ENCODE measurements at places on chromosomes 13 and 19.
A peak's percentile ranks its signal among the peaks of the same experiment; 100 is the strongest.

GRCh38 chr13:42653679-42654078 lies 79.7 kb downstream of the TNFSF11 start:
- no peak for DNase-seq

DNA sequence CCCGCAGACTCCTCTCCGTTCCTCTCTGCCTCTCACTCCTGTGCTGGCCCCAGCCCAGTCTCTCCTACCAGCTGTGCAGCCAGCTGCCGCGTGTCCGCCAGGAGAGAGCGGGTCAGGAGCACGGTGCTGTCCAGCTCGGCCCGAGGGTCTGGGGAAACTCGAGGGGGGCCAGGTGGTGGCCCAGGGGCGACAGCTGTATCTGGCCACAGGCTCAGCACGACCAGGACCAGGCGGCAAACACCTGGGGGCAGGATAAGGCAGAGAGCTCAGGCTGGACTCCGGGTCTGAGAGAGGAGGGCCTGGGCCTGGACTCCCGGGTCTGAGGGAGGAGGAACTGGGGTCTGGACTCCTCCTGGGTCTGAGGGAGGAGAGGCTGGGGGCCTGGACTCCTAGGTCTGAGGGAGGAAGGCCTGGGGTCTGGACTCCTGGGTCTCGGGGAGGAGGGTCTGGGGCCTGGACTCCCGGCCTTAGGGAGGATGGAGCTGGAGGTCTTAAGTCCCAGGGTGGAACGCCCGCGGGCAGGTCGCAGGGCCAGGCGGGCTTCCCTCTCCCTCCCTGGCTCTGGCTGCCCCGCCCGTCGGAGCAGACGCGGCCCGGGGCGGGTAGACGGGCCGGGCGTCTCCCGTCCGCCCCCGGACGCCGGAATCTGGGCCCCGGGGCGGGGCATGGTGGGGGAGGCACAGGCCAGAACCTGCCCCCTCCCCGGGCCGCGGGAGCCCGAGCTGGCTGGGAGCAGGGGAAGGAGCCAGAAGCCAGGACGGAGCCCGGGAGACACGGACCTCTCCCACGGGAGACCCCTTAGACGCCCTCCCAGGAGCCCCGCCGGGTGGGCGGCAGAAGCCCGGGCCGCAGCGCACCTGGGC lies 1.3 kb downstream of the IL11 start:
- no peak for DNase-seq

DNA sequence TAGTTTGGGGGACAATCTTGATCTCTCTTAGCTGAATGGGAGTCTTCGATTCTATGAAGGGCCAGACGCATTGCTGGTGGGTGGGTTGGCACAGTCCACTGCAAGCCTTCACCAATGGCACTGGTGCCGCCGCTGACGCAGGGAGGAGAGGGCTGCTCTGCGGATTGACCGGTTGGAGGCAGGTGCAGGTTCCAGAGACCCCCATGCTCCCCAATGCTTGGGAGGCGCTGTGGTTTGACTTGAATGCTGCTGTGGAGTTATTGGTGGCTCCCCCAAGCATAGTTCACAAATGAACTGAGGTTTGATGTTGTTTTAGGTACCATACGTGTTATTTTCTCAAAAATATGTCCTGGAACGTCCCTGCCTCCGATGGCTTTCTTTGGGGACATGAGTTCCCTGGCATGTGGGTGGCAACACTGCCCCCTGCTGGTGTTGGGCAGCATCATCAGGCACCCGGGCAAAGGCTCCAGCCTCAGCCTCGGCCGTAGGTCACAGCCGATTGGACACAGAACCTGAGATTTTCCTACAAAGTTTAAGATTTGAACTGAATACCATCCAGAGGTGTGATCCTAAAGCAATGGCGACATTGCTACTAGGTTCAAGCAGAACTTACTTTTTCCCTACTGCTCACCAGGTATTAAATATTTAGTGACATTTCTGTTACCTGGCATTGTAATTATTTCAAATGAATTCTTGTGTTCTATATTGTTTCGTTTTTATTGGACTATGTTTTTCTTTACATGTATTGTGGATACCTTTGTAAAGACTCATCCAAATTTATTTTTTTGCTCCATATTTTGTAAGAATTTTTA lies 95.5 kb downstream of the ANKRD10 start:
- peak; percentile 64 for DNase-seq

DNA sequence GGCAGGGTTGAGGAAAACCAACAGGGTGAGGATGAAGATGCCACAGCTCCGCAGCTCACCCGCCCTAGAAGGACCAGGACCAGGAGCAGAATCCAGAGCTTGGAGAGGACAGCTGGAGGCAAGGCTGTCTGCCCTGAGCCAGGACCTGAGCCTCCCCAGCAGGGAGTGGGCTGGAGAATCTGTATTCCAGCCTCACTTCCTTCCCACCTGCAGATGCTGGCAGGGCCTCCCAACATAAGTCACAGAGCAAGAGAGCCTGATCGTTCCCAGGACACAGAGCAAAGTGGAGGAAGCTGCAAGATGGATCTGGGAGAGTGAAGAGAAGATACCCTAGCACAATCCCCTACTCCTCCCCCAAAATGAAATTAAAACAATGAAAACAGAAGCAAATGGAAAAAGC lies 61.7 kb upstream of the WASF3 start:
- no peak for DNase-seq

DNA sequence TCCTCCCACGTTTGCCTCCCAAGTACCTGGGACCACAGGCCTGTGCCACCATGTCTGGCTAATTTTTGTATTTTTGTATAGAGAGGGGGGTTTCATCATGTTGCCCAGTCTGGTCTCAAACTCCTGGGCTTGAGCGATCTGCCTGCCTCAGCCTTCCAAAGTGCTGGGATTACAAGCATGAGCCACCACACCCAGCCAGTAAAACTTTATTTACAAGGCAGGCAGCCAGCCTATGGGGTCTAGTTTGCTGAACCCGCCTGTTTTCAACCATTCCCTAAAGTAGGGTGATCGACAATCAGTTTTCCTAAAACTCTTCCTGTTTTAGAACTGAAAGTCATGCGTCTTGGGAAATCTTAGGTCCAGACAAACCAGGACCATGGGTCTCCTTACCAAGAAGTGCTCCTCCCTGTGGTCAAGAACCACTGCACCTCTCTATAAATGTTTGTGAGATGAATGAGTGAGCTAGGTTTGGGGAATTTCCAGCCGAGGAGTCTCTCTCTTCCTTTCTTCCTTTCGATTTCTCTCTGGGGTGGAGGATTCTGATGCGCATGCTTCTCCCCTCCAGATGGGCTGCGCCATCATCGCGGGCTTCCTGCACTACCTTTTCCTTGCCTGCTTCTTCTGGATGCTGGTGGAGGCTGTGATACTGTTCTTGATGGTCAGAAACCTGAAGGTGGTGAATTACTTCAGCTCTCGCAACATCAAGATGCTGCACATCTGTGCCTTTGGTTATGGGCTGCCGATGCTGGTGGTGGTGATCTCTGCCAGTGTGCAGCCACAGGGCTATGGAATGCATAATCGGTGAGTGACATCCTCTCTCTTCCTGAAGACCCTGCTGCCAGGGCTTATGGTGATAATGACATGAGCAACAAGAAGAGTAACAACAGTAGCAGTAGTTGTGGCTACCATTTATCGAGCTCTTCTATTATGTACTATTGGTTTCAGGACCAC lies 38.7 kb downstream of the ADGRE1 start:
- no peak for DNase-seq

GRCh38 chr13:112065521-112065866 lies 1.5 kb upstream of the SOX1 start:
- DNase-seq, result no peak

- no peak for DNase-seq
Measured at GRCh38 chr13:99014522-99014921, 36.7 kb upstream of the DOCK9 start.

GRCh38 chr19:42872608-42873007 lies 6.9 kb downstream of the PSG1 start:
- no peak for DNase-seq

DNA sequence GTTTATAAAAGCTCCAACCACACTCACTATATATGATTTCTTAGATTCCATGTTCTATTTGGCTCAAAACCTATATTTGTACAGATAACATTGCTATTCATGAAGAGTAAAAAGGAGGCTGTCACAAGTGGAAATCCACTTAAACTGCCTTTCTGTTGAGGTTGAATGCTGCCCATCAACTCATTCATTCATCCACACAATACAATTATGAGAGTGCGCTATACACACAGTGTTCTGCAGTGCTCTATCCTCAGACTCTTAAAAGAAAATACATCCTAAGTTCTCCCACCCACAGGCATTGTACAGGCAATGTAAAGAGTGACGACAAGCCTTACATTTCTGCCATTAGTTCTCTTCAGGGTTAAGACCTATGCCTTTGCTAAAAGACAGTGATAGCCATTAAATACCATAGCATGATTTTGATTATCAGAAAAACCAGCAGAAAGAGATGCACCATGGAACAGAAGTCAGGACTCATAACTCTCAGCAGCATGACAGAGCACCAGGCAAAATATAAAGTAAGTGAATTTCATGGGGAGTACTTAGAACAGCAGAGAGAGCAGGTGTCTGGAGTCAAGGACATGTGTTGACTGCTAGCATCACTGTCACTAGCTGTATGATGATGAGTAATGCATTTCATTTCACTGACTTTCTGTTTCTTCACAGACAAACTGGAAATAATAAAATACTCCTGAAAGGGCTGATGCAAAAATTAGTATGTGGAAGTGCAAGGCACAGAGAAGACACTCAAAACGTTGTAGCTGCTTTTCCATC lies 218.0 kb downstream of the RBM26 start:
- no peak for DNase-seq

GRCh38 chr13:26041444-26041843 lies 10.4 kb downstream of the SHISA2 start:
- DNase-seq, result no peak

DNA sequence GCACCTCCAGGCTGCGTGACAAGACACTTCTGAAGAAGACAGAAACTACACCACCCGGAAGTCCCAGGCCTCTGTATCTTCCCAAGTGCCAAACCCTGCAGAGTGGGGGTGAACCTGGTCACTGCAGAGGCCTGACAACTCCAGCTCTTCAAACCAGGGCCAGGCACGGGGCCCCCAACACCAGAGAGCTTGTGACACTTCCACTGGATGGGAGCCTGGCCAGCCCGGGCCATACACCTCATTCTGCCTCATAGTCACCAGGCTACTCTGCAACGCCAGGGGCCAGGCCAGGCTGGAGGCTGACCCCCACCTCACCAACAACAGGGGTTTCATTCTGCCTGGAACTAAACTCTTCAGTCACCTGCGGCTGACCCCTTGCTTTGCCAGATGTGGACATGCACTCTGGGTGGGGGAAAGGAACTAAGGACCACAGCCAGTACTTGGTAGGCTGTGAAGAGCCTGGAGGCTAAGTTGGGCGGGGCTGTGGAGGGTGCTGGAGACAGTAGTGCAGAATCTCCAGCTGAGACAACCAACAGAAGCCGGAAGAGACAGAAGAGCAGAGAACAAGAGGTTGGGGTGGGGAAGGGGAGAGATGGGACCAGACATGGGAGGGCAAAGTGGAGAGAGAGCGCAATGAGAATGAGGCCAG lies 23.0 kb downstream of the TUBA3C start:
- no peak for DNase-seq

- DNase-seq, result no peak
Measured at GRCh38 chr13:47475441-47475948, 525.6 kb downstream of the SUCLA2 start.

DNA sequence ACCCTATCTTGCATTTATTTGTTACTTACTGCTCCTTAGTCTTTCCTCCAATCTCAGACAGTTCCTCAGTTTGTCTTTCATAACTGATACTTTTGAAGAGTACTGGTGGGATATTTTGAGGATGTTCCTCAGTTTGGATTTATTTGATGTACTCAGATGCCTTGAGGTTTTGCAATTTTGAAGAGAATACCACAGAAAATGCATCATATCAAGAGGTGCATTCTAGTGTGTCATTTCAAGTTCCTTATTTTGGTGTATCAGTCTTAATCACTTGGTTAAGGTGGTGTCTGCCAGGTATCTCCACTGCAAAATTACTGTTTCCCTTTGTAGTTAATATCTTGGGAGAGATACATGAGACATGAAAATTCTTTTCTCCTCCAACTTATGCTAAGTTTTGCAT lies 75.1 kb downstream of the URI1 start:
- no peak for DNase-seq

- DNase-seq, result no peak
Measured at GRCh38 chr13:59490651-59491050, 673.1 kb downstream of the DIAPH3 start.

DNA sequence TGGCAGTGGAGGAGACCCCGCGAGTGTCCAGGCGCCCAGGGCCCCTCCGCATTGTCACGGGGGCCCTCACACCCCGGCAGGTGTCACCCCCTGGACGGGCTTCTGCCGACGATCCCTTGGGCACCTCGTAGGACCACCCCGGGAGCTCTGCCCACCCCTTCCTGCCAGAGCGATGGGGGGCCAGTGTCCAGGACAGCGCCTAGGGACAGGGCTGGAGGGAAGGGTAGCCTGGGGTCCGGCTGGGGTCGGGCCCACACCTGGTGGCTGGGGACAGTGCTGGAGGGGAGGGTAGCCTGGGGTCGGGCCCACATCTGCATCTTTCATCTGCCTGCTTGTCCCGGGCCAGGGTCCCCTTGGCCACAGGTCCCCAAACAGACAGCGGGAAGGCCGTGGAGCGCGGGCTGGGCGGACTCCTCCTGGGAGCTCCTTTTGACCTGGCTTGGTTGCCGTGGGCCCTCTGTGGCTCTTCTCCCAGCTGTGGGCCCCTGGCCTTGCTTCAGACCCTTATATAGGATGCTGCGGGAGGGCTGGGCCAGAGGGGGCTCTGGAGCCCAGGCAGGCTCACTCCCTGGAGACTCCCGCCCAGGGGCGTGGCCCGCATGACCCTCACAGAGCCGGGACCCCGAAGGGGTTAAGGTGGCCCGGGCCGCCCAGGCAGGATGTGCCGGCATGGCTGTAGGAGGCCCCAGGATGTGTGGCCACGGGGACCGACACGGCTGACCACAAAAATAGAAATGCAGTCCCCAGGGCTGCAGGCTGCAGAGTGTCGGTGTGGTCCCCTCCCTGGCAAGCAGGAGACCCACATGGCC lies 74.1 kb upstream of the MCF2L start:
- DNase-seq, result no peak

- DNase-seq, result no peak
Measured at GRCh38 chr13:66994517-66995202, 235.5 kb downstream of the PCDH9 start.

- no peak for DNase-seq
Measured at GRCh38 chr19:35666251-35666913, at the start of gene UPK1A. Gene UPK1A (plus strand): TSS chr19:35666517. CDS start chr19:35666813, 296 bp downstream.

DNA sequence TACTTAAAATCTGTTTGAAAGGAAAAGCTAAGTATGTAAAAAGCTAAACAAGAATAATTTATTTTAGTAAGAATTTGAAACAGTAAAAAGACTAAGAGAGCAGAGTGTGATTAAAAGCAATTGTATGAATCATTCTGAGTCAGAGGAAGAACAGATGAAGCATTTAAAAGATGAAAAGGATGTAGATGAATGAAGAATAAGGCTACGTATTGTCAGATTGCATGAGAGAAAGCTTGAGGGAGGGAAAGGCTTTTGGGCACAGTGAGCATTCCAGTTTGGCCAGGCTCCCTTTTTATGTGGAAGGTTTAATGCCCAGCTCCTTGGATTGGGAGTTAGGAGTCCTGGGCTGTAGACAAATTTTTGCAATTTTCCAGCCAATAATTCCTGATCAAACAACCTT lies 117.7 kb downstream of the FREM2 start:
- DNase-seq, result no peak

GRCh38 chr13:110965038-110965754 lies 50.3 kb upstream of the ANKRD10 start:
- no peak for DNase-seq

- DNase-seq, result no peak
Measured at GRCh38 chr13:32472194-32472621, 44.3 kb upstream of the N4BP2L1 start.

Data from activated B cell treated with CpG ODN at 0.5 μM for 24 hours (primary cell).